ENCODE measurements at places on chromosomes 6 and 20.
A peak's percentile ranks its signal among the peaks of the same experiment; 100 is the strongest.

DNA sequence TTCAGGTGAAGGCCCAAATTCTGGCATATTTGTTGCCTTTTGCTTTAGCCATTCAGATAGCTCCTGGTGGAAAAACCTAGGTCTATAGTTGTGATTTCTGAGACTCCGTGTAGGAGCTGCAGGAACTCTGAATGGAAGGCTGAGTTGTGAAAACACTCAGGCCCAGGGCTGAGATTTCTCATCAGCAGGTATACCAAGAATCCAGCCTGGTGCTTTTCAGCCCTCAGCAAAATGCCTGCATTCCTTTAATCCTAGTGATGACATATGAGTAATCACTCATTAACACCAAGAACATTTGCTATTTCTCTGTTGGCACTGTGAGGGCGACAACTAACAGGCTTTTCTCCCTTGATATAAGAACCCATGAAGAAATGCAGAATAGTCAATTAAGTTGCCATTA lies 546.1 kb upstream of the MAN1A1 start:
- no peak for DNase-seq

- no peak for DNase-seq
Observed at GRCh38 chr20:62088258-62089127, 22.8 kb upstream of the TAF4 start.

- no peak for DNase-seq
Observed at GRCh38 chr6:15505463-15505918, 157.3 kb downstream of the DTNBP1 start.

- no peak for DNase-seq
Observed at GRCh38 chr6:80402266-80402665, 295.8 kb downstream of the BCKDHB start.

DNA sequence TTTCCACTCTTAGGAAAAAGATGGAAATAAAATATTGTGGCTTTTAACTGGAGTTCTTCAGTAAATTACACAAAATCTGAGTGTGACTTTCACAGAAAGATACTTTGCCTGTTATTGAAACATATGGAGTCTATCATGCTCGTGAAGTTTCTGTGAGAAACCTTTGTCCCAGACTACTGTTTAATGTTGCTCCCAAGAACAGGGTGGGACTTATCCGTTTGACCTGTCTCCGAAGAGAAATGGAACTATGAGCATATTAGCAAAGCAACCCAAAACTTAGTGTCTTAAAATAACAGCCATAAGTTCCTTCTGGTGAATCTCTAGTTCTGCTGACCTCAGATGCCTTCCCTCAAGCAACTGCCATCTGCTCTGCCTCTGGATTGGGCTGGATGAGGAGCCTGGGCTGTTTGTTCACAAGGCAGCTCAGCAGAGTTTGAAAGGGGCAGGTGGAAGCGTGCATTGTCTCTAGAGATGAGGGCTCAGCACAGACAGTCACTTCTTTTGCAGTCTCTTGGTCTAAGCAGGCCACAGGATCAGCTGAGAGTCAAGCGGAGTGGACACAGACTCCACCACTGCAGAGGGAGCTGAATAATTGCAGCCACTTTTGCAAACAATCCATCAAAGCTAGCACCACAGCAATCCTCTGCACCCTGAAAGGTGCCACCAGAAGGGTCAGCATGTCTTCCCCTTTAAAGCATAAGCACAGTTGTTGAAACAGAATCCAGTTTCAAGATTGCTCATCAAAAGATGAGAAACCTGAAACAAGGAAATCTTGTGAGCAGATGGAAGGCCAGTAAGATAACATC lies 52.8 kb downstream of the MYB start:
- DNase-seq, result no peak

GRCh38 chr20:43022081-43022480 lies 167.6 kb downstream of the PTPRT start:
- DNase-seq, result no peak

GRCh38 chr6:16336056-16336818 lies 97.8 kb downstream of the GMPR start:
- DNase-seq, result no peak

- DNase-seq, result no peak
Observed at GRCh38 chr20:1633535-1633934, 13.7 kb upstream of the SIRPB1 start.

DNA sequence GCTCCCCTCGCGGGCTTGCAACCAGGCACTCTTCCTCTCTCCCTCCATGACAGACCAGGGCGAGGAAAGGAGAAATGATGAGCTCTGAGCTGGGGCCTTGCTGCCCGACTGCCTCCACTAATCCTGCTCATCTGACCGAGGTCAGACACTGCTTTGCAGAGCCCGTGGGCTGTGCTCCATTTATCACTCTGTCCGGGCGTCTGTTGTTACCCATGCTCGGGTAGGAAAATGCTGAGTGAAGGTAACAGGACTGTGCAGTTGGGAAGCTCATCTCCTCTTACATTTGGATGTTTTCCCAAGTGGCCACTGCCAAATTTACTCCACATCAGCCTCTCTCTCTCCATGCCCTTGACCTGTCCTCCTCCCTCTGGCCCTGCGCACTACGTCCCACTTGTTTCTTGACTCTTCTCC lies 14.6 kb downstream of the RPS6KA2 start:
- no peak for DNase-seq

DNA sequence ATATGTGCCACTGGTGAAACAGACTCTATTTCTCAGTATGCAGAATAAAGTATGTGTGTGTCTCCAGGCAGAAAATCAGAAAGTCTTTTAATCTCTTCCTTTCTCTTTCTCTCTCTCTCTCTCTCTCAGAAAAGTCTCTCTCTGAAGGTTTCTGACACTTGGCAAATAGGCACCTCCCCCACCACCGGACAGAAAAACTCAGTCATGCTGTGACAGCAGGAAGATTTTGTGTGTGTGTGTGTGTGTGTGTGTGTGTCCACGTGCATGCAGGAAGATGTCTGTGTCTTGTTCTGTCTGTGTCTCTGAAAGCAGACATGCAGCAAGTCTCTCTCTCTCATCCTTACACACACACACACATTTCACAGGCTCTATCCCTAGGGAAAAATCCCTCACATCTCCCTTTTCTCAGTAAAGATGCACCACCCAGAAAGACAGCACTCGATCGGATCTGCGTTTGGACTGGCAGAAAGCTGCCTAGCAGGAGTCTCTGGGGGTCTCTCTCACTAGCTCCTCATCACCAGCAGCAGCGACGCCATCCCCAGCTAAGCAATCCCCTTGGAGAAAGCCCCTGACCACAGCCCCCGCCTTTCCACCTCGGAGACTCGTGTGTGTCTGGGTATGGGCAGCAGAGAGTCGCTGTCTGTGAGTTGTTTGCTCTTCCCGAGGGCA lies 98.3 kb downstream of the EDN3 start:
- DNase-seq, result no peak

DNA sequence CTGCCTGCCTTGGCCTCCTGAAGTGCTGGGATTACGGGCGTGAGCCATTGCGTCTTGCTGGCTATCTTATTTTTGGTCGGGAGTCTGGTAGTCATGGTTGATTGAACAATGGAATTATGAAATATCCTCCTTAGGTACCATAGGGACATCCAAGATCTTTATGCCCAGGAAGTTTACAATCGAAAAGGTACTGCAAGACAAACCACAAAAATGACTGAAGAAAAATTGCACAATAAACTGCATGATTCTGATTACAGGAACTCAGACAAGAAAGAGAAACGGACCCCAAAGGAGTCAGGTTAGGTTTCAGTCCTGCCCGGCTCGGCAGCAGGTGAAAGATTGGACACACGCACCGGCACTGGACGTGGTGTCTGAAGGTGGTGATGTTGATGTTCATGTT lies 5.3 kb downstream of the SLC26A8 start:
- no peak for DNase-seq

- DNase-seq, result peak; percentile 77
Observed at GRCh38 chr20:39268981-39269461, 306.9 kb downstream of the DHX35 start.

DNA sequence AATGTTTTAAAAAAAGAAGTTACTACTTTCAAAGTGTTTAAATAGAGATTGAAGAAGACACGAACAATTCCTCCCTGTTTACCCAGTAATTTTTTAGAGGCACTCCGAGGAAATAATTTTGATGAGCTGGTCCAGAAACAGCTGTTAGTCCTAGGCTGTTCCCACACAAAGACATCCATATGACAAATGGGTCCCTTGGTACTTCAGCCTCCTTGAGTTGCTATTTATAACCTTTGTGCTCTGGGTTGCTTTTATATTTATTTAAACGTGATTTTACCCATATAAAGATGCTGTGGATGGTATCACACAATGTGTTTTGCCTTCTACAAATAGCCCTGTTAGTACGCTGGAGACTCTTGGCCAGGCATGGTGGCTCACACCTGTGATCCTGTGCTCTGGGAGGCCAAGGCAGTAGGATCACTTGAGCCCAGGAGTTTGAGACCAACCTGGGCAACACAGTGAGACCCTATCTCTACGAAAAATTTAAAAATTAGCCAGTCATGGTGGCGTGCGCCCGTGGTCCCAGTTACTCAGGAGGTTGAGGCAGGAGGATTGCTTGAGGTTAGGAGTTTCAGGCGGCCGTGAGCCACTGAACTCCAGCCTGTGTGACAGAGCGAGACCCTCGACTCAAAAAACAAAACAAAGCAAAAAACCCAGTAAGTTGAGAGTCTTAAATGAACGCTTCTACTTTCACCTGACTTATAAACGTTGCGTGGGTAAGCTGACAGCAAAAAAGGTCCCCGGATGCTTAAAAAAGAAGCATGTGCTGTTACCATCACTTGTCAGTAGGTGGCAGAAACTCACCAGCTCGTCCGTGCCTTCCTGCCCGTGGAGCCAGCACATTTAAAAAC lies 56.9 kb upstream of the ARMH2 start:
- peak; percentile 81 for DNase-seq

- DNase-seq, result peak; percentile 10
Observed at GRCh38 chr6:142207265-142207877, 60.3 kb downstream of the VTA1 start.

- peak; percentile 53 for DNase-seq
Observed at GRCh38 chr6:33075568-33076405, at the start of gene HLA-DPB1. TSS of gene HLA-DPB1 (plus strand) at chr6:33075990. CDS start at chr6:33076042, 52 bp downstream.

- DNase-seq, result no peak
Observed at GRCh38 chr6:167306401-167306998, 15.4 kb downstream of the UNC93A start.

- DNase-seq, result no peak
Observed at GRCh38 chr6:8562125-8562524, 126.8 kb upstream of the SLC35B3 start.

DNA sequence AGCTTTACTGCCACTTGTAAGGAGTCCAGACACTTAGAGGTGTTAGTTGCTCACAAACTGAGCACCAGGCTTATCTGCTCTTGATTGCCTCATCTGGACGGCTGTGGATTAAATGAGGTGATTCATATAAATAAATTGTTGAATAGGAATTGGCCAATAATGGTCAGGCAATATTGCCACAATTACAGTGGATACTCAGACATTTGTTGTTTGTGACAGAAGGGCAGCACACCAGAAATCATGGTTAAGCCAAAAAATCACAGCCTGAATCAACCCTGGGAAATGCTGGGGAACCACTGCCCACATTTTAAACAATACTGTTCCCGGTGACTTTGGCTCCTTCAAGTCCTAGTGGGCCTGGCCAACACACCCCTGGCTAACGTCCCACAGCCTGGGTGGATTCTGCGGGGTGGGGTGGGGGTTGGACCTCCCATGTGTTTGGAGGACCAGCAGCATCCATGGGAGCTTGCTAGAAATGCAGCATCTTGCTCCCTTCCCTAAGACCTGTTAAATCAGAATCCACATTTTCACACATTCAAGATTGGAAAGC lies 29.5 kb upstream of the SPDEF start:
- no peak for DNase-seq

DNA sequence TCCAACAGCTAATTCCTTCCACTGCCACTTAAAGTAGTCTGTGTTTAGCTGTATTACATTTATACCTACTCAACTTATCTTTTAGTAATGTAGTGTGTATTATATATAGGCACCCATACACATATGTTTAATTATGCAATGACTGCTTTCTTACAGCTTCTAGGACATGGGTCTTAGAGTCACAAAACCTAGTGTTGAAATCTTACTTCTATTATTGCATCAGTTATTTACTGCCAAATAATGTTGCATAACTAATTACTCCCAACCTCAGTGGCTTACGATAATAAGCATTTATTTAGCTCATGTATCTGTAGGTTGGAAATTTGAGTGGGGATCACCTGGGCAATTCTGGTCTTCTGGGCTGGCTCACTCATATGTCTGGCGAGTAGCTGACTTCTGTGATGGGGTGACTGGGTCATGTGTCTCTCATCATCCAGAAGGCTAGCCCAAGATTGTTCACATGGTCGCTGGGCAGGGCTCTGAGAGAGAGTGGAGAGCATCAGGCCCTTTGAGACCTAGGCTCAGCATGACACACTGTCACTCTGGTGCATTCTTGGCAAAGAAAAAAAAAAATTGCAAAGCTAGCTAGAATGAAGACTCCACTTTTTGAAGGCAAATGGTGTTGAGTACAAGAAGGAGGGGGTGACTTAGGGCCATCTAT lies 187.0 kb downstream of the PLCB1 start:
- no peak for DNase-seq

DNA sequence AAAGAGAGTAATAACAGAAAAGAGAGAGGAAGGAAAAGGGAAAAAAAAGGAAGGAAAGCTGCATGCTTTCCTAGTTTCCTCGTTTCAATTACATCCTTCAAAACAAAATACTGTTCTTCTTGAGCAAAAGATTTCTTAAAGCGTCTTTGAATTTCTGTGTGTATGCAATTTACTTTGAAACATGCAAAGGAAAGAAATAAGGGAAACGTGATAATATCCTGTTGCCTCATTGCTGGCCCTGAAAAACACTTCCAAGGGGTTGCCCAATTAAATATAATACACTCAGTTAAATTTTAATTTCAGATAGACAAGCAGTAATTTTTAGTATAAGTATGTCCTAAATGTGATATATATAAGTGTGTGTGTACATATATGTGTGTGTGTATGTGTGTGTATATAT lies 51.2 kb upstream of the TPD52L1 start:
- no peak for DNase-seq

GRCh38 chr6:142359271-142359960 lies 57.6 kb downstream of the ADGRG6 start:
- DNase-seq, result no peak

DNA sequence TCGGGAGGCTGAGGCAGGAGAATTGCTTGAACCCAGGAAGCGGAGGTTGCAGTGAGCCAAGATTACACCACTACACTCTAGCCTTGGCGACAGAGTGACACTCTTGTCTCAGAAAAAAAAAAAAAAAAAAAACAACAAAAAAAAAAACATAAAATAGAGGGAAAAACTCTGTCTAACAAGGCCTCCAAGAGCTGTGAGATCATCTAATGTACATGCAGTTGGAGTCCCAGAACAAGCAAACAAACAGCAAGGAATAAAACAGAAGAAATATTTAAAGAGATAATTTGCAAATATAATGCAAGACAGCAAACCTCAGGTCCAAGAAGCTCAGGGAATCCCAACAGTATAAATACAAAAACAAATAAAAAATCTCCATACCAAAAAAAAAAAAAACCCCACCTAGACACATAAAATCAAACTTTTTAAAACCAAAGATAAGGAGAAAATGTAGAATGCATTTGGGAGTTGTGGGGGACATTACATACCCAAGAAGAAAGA lies 35.0 kb upstream of the CCR6 start:
- no peak for DNase-seq

Data from NCI-H526 (cell line).